Stimulated activated CD8-positive, alpha-beta memory T cell treated with anti-CD3 and anti-CD28 coated beads, Interleukin-15, amount 100 ng/mL, for 48 hours (primary cell): ENCODE measurements at places on chromosomes 5 and 9.

DNA sequence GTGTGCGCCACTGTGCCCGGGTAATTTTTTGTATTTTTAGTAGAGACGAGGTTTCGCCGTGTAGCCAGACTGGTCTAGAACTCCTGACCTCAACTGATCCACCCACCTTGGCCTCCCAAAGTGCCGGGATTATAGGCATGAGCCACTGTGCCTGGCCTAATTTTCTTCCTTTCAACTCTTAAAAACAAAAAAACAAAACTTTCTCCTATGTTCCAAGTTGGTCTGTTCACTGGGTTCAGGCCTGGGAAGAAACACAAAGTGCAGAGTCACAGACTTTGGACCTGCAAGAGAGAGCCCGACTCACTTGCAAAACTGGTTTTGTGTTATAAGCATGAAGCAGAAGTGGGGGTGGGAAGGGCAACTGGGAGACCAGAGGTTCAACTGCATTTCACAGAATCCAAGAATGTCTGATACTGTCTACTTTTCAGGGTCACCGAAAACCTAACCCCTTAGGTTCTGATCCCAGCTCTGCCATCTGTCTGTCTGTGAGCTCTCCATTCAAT lies 5.2 kb upstream of the HDHD3 start:
- DNase-seq: no peak

GRCh38 chr5:154038261-154038706 lies 426 bp downstream of the FAM114A2 start:
- peak; percentile 37 for DNase-seq

DNA sequence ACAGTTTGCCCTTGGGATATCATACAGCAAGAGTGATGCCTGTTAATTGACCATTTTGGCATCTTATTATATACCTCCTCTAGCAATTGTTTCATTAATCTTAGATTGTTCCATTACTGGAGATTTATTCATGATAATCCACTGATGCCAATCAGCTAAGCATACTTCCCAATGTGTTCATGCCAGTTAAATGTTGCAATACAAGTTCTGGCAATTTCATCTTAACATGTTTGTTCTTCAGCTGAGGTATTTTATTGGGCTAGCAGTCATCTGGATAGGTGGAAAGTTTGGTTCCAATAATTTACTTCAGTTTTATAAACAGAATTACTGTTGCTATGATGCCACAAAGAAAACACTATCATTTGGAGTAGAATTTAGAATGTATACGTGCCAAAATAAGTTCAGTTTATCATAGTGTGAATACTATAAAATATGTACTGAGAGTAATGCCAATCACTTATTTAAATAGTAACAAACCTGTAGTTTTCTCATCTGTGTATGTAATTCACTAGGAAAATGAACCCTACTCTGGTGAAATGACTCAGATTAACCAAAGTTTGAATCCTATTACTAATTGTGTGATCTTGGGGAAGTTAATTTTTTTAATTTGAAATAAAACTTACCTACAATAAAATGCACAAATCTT lies 27.9 kb upstream of the IL31RA start:
- DNase-seq: no peak

DNA sequence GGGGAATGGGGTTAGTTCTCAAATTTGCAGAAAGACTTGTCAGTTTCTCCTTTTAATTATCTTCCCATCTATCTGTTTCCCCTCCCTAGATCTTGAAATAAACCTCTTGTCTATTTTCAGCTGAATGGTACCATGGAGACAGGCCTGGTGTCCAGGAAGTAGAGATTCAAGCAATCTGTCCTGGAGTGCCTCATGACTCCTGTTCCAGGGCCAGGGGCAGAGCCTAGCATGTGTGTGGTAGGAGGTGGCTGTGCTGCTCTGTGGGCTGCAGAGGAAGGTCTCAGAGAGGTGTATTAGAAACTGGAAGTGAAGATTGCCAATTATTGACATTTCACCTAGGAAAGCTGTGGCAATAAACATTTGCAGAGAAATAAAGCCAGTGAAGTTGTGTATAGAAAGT lies 175.8 kb upstream of the ATP10B start:
- DNase-seq: no peak

- no peak for DNase-seq
Observed at GRCh38 chr5:42770003-42770402, 13.4 kb downstream of the CCDC152 start.
